Progenitor cell of endocrine pancreas (in vitro differentiated cells): ENCODE measurements at places on chromosomes 7 and 10. TPM values are rescaled to one million over a fixed set of nuclear protein-coding genes. Genes with fewer than 3 reads are reported as not detected.
A peak's percentile ranks its signal among the peaks of the same experiment; 100 is the strongest.

GRCh38 chr10:102499356-102499755 lies 3.2 kb downstream of the ACTR1A start:
- H3K4me3 ChIP-seq, result no peak overlapping the region
- no peaks in the 10 kb centered on the region for H3K27me3 ChIP-seq
- DNase-seq, result no peak

DNA sequence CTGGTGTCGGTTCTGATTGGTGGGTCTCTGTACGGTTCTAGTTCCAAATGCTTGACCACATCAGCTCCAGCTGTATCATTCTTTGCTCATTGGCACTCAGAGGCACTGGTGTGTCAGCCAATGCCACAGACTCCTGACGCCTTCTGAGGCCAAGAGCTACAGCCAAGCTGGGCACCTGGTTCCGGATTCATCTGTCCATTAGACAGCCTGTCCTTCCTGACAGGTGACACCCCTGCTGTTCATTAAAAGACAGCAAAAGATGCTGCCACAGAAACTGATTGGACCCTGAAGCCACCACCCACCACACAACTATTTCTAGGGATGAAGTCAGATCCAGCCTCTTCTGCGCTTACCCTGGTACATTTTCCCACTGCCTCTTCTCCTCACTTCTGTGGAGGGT lies 35.6 kb downstream of the COL13A1 start:
- DNase-seq, result no peak
- H3K4me1 ChIP-seq, result no peaks in the 10 kb centered on the region
- H3K27me3 ChIP-seq, result peaks cover 51% of the 10 kb centered on the region
- no peak overlapping the region for H3K27ac ChIP-seq

DNA sequence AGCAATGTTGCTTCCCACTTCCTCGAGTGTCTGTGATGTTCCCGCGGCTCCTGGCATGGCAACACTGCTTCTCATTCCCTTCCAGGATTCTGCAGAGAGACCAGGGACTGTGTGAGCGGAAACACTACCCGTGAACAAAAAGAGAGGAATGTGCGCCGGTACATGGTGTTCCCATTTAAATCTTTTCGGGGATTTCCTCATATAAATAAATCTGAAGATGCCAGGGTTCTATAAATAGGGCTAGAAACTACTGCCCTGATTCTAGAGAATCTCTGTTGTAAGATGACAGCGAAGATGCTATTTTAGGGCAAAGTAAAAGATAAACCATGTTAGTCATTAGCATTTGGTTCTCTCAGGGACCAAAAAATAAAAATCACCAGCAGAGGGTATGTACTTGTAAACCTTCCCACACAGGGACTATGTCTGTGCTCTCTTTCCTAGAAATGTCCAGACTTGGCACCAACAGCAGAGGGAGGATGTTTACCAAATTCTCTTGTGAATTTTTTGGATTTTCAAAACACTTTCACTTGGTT lies 92.2 kb upstream of the DDC start:
- no peak overlapping the region for H3K4me3 ChIP-seq
- no peak for DNase-seq
- H3K4me1 ChIP-seq, result no peaks in the 10 kb centered on the region
- H3K27me3 ChIP-seq, result no peaks in the 10 kb centered on the region

The CHN2 gene
- 21.2 and 22.0 TPM in 2 replicates for total RNA-seq

DNA sequence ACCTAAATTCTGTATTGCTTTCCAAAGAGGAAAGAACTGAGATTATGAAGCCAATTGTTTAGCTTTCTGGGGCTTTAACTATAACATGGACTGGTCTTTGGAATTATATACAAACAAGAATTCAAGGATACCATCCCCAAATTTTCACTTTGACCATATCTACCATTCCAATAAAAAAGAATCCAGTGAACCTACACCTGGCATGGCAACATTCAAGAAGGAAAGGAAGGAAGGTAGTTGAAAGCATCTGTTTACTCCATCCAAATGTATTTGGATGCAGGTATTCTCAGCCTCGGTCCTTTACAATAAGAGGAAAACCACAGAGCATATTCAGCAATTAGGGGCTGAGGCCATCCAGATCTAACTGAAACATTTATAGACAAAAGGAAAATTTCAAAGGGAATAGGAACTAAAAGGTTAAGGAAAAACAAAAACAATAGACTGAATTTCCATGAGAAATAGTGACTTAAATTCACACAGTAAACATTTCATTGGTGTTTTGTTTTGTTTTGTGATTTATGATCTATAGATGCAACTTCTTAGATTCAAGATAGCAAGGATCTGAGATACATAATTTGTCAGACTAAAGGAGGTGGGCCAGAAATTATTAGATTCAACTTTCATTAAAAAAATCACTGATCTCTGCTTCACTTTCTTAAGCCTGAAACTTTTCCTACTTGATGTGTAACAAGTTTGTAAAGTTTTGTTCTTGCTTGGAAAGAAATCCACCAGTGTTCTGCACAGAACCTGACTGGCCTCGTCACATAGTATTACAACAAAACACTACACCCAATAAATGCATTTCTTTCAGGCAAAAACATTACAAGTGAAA lies 12.7 kb downstream of the SKIDA1 start:
- H3K4me1 ChIP-seq, result peaks cover 66% of the 10 kb centered on the region
- H3K27ac ChIP-seq, result peak overlapping the region; percentile 93
- H3K4me3 ChIP-seq, result peak overlapping the region; percentile 75
- no peaks in the 10 kb centered on the region for H3K36me3 ChIP-seq

- H3K36me3 ChIP-seq, result no peaks in the 10 kb centered on the region
- no peak overlapping the region for H3K4me3 ChIP-seq
- H3K27me3 ChIP-seq, result peaks cover 31% of the 10 kb centered on the region
- no peaks in the 10 kb centered on the region for H3K4me1 ChIP-seq
These were observed 39.5 kb upstream of the DMBT1 start for GRCh38 chr10:122521011-122521410.

- no peaks in the 10 kb centered on the region for H3K27me3 ChIP-seq
- H3K27ac ChIP-seq, result no peak overlapping the region
- no peak overlapping the region for H3K4me3 ChIP-seq
- peaks cover 19% of the 10 kb centered on the region for H3K4me1 ChIP-seq
These were observed 306.2 kb upstream of the LRRN3 start for GRCh38 chr7:110784749-110785148.
